ENCODE measurements at places on chromosomes 1 and 21.
A peak's percentile ranks its signal among the peaks of the same experiment; 100 is the strongest.

DNA sequence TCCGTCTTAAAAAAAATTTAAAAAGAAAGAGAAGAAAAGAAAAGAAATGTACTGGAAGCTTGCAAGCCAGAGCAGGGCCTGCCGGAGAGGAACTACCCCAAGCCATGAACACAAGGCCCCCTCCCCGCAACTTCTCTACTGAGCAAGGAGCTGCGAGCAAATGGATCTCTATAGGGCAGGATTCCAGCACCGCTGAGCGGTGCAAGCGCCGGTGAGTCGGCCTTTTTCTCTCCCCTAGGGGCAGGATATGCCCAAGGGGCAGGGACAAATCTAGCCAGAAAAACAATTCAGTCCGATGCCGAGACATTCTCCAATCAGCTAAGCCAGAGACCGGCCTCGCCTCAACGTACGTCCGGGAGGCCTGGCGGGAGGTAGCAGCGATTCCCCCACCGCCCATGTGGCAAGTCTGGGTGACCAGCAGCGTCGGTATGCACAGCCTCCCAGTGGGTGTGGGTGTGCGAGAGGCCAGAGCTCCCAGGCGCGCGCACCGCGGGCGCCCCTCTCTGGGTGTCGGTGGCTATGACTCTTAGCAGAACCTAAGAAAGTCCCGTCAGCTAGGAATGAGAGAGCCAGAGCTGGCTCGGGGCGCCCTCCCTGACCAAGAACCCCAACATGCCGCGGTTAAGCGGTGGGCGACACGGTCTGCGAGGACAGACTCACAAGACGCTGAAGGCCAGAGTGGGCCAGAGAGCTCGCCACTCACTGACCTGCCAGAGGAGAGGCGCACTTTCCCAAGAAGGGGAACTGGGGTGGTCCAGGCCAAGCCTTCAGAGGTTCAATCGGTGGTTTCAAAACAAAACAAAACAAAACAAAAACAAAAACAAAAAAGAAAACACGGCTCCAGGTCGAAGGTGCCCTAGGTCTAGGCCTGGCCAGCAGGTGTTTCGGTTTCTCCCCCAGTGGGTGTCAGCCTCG is 1.9 kb downstream of the CSMD2 start:
- DNase-seq = peak; percentile 97

GRCh38 chr1:204751883-204752687 is 66.5 kb upstream of the LRRN2 start:
- no peak for DNase-seq

DNA sequence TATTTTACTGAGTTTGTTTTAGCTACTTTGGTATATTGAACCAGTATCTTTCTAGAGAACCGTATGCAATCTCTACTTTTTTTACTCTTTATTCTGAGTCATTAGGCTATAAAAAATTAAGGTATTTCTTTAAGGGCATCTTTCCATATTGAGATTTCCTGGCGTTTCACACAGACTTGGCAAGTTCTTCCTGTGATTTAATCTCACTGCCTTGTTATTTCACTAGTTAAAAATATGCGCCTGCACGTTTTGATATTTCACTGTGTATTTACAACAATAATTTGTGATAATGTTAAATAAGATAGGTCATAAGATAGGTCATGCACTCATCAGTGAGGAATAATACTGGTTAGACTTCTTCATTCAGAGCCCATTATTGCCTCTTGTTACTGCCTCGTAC is 16.2 kb upstream of the CR1L start:
- peak; percentile 6 for DNase-seq

DNA sequence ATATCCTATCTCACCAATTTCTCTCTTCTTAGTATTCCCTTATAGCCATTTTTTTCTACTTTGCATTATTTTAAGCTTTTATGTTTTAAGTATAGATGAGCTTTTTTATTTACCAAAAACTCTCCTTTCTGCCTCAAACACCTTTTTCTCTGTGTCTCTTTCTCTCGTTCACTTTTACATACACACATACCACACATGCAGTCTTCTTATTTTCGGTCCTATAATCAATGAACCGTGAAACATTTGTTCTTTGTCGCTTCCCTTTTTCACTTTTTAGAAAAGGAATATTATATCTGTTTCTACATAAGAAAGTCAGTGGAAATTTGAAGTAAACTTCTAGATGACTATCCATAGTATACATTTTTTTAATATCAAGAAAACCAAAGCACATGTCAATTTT is 183.2 kb downstream of the MRPL39 start:
- no peak for DNase-seq

DNA sequence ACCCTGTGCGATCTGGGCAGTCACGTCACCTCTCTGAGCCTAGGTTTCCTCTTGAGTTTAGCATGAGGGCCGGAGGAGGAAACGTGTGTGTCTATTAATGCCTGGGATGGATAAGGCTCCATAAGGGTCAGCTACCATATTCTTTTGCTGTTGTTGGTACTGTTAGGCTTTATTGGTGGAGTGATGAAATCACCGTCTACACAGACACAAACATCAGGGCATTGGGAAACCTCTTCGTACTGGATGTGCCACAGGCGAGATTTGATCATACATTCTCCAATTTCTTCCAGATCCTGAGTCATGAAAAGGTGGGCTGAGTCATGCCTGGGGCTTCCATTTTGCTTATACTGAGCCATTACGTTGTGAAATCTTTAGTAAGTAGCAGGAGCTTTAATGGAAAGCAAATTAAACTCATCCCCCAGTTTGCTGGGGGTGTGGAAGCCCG is 24.9 kb upstream of the GRHL3 start:
- DNase-seq = peak; percentile 97

DNA sequence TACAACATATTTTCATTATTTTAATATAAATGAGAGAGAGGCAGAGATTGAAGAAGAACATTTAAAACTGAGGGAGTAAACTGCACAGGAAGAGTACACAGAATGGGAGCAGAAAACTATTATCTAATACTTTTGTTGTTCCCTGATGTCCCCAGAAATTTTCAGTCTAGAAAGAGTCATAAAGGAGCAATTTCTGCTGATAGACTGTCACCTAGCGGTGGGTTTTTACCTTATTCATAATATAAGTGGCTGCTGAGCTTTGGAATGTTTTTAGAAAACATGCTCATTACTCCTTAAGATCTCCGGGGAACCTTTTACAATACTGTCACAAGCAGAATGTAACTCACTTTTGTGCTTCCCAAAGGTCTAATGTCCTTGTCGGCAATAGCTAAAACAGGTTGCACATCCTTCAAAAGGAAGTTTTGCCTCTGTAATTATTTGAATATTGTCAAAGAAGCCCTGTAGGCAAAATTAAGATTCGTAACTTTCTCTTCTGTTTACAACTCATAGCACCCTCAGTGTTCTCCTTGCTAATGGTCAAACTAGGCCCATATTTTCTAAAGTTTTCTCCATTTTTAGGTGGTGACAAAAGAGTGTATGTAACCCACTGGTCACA is 4.9 kb upstream of the NPL start:
- DNase-seq = peak; percentile 53

- DNase-seq = no peak
These were observed 250.4 kb downstream of the NFIA start for GRCh38 chr1:61332796-61333195.

GRCh38 chr1:112402682-112403643 is 6.9 kb downstream of the CTTNBP2NL start:
- peak; percentile 40 for DNase-seq

DNA sequence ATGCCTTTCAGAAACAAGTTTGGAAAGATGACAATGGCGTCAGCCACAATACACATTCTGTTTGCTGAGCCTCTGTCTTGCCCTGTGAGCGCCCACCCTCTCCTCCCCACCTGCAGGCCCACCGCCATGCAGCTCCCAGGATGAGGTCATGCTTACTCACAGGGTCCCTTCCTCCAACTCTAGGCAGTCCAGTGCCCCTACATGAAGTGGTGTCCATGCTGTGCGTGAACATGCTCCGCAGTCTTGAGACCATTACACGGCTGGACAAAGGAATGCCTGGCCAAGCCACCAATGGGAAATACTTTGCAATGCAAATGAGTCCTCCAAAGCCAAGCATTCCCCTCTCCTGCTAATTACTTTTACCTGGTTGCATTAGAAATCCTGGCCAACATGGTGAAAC is 92.2 kb downstream of the CD58 start:
- DNase-seq = no peak

DNA sequence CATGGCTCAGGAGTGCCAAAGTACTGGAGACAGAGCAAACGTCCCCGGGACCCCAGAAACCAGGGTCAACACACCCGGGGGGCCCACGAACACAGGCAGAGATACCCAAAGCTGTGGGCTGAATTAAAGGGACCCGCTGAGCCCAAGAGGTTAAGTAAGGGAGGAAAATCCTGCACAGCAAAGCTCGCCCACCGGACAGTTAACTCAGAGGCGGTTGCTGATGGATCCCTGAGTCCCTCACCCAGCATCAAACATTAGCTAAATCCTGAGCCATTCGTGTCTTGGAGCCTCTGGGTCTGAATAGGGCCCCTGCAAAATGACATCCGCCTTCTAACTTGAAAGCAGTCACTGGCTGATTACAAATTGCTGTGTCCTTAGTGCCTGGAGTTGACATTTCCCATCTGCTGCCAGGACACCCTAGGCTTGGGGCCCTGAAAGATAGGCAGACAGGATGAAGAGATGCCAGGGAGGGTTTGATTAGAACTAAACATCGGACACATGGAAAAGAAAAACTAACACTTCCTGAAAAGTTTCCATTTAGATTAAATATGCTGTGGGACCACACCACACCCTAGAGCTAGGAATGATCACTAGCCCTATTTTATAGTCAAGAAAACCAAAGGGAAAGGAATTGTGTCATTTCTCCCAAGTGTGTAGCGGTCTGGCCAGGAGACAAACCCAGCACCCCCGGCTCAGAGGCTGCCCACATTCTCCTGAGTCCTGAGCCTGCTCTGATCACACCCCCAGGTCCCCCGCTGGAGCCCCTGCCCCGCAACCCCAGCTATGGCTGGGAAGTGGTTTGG is 239.3 kb downstream of the NPHP4 start:
- no peak for DNase-seq

GRCh38 chr1:58434181-58434580 is 112.3 kb downstream of the OMA1 start:
- DNase-seq = no peak

GRCh38 chr21:28877318-28877884 is 115.3 kb downstream of the LTN1 start:
- DNase-seq = no peak

DNA sequence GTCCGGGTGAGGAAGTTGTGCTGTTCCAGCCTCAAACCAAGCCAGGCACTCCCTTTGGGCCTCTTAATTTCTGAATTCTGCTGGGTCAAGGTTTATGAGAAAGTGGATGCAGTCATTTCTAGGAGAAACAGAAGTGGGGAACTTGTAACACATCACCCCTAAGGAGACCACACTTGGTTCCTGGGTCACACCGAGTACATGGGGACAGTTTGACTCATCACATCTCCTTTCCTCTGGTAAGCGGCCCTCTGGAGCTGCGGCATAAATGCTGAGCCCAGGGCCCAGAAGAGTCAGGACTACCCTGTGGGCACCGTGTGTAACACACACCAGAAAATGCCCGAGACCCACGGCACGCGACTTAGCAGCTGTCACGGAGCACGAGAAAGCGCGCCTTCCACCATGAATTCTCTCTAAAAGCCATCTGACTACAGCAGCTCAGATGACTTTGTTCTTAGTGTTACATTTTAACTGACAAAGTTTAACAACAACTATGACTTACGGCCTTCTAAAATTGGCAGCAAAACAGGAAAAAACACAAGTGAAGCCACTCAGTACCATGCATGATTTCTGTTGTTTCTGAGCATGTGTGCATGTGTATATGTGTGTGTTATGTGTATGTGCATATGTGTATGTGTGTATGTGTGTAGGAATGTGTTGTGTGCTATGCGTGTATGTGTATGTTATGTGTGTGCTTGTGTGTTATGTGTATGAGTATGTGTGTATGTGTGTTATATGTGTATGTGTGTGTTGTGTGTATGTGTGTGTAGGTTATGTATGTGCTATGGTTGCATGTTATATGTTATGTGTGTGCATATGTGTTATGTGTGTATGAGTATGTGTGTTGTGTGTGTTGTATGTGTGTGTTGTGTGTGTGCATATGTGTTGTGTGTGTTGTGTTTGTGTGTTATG is 50.8 kb downstream of the TOMM20 start:
- DNase-seq = peak; percentile 52

DNA sequence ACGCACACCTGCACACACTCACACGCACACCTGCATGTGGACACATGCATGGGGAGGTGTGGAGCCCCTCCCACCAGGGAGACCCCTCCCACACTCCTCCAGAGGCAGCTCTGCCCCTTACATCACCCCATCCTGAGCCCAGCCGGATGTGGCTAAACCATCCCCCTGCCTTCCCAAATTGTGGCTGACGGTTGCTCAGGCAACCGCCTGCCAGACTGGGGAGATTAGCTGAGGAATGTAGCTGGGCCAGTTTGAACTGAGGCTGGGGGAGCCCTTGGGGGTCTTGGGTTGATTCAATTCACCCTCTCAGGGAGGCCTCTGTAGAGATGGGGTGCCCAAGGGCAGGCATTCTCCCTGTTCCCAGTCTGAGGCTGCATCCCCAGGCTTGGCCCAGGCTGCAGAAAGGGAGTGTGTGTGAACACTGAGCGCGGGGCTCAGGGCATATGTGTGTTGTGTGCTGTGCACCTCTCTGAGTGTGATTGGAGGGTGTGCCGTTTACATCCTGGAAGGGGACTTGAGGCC is 12.9 kb downstream of the PTPRU start:
- DNase-seq = peak; percentile 38

DNA sequence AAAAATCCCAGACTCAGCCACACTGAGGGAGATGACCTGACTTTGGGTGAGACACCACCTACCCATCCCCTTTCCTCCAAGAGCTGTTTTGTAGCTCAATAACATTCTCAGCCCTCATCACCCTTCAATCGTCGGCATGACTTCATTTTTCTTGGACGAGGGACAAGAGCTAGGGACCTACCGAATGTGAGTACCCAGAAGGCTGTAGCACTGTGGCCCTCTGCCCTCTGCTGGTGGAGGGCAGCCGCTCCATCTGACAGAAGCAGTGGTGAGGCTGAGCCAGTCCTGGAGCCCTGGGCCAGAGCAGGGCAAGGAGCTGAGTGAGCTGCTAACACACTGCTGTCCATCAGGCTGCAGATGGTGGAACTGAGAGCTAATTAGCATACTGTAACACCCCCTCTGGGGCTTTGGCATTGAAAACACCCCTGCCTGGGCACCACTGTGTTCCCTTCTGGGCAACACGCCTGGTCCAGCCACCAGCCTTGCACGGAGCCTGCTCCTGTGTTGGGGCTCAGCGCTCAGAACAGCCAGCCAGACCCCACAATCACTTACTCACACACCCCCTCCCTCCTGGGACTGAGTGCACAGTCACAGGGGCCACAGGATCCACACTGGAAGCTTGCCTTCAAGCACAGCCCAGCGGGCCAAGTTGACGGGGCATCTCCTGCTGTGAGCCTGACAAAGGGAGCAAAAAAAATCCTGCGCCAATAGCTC is 18.3 kb upstream of the ALPL start:
- DNase-seq = peak; percentile 82

GRCh38 chr1:102838016-102838415 is 270.3 kb downstream of the COL11A1 start:
- no peak for DNase-seq

GRCh38 chr1:5986018-5986417 is 6.2 kb downstream of the NPHP4 start:
- no peak for DNase-seq

DNA sequence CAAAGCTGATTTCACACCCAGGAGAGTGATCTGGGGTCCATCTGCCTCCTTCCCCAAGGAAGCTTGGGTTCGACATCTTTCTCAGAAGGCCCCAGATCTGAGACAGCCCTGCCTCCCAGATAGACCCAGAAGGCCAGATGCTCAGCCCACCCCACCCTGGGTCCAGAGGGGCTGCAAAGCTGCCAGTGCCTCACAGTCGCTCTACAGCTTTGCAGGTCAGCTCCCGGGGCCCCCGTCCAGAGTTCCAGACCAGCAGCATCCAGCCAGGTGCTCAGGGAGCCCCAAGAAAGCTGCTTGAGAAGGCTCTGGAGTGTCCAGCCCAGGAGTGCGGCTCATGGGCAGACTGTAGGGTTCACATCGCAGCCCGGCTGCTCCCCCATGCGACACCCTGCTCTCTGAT is 142.8 kb upstream of the ARHGEF16 start:
- no peak for DNase-seq

All from AG10803 (cell line).